ENCODE measurements at places on chromosomes 7 and 10. TPM values are rescaled to one million over a fixed set of nuclear protein-coding genes. Genes with fewer than 3 reads are reported as not detected.

The MYOZ1 gene
- not detected for total RNA-seq

The AKR1C4 gene
- total RNA-seq = not detected

The PIK3AP1 gene
- total RNA-seq = 1.1 TPM

The MYL10 gene
- not detected for total RNA-seq

The CHAT gene
- not detected for total RNA-seq
